ENCODE measurements at places on chromosomes 5 and 9.
A peak's percentile ranks its signal among the peaks of the same experiment; 100 is the strongest.

GRCh38 chr9:6034954-6035353, 19.5 kb upstream of the RANBP6 start:
- no peak for DNase-seq

- DNase-seq = no peak
Measured at GRCh38 chr9:27622693-27623340, 49.5 kb upstream of the C9orf72 start.

- DNase-seq = no peak
Measured at GRCh38 chr5:111337133-111337532, 112.9 kb downstream of the CAMK4 start.

DNA sequence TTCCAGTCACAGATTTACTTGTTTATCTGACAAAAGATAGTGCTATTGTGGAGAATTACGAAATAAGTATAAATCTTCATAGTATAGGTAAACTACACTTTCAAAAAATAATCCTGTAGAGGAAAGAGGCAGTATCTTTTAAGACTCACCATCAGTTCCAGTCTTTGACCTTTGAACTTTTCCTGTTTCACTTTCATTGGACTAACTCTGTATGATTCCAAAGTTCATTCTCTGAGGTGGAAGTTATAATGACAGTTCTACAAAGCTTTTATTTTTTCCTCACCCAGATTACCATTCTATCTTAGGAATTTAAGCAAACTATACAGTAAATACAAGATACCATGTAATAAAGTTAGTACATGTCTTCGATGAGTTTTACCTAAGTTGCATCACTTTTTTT, 901.3 kb upstream of the SEMA6A start:
- no peak for DNase-seq

- no peak for DNase-seq
Measured at GRCh38 chr5:80623999-80624398, 30.5 kb upstream of the MSH3 start.

DNA sequence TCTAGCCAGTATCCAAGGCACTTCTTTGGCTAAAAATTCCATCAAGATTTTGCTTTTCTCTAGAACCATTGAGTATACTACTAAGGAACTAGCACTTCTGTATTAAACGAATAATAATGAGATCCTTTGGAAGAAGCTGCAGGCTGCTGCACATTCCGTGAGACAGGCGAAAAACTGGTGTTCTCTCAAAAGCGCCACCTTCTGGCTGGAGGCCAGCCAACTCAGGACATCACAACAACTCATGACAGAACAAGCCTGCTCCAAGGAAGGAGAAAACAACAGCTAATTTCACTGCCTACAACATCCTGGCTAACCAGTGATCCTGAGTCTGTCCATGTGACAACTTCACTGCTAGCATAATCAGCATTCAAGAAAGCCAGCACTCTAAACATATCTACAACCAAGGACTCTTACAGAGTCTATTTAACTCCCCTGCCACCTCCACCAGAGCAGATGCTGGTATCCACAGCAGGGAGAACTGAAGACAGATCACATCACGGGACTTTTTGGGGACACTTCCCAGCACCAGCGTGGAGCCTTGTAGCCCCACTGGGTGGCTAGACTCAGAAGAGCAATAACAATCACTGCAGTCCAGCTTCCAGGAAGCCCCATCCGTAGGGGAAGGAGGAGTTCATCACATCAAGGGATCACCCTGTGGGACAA, 150.5 kb downstream of the YTHDC2 start:
- peak; percentile 8 for DNase-seq

DNA sequence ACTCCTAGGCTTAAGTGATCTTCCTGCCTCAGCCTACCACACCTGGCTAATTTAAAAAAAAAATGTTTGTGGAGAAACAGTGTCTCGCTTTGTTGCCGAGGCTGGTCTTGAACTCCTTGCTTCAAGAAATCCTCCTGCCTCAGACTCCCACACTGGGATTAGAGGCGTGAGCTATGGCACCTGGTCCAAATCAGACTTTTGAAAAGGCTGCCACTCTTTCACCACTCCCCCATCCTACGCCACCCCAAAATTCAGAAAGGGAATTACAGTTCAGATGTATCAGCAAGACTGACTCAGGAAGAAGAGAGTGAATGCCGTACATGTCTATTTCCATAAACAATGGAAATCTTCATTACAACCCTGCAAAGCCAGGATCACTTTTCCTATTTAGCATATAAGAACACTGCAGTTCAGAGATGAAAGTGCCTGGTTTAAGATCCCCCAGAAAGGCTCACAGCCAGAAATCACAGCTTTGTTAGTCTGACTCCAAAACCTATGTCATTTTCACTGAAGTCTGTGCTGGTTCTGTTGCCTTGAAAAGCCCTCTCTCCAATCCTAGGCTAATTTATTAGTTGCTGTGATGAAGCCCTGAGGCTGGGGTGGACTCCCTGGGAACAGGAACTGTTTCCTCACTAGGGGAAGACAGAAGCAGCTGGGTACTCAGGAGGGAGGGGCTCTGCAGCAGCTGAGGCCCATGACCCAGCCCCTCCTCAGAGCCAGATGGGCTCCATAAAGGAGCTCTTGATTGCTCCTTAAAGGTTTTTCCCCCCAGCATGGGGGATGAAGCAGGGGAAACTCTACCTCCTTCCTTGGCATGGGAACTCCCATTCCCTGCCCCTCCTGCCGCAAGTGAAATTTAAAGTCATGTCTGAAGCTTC, 3.1 kb downstream of the FBLL1 start:
- no peak for DNase-seq

DNA sequence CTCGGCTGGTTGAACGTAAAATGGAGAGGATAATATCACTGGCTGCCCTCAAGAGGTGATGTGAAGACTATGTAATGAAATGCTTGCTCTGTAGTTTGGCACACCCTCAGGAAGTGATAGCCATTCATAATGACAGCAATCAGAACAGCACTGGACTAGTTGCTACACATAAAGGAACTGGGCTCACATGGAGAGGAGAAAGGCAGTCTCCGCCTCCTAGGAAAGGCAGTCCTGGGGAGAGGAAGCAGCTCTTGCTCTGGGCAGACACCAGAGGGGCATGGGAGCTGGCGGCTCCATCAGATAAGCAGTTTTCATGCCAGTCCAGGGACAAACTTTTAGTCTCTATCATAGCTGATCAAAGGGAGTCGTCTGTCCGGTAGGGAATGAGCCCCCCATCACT, 46.9 kb downstream of the ARHGEF37 start:
- no peak for DNase-seq

DNA sequence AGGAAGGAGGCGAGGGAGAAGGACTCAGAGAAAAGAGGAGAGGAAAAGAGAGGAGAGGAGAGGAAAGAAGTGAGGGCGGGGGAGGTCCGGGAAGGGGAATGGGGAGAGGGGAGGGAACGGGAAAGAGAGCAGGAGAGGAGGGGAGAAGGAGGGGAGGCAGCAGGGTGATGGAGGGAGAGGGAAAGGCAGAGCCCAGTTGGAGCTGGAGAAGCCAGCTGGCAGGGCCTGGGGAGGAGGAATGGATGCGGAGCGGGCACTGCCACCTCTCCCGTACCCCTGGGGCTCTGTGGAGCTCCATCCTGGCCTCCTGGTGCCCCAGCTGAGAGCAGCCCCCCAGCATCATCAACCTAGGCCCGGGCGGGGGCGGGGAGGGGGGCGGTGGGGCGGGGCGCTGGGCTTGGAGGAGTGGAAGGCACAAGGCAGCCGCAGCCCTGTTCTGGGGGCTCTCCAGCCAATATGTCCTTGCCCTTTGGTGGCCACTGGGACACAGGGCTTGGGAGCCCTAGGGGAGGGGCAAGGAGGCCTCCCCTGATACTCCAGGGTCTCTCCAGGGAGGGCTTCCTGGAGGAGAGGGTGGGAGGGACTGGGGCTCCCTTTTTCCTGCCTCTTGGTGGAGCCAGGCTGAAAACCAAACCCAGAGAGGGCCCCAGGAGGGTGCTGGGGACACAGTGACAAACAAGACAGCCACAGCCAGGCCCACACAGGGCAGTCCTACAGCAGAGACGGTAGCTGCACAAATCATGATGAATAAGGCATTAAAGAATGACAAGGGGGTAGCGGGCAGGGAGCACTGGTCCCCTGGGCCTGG, 123.7 kb downstream of the C9orf50 start:
- no peak for DNase-seq

DNA sequence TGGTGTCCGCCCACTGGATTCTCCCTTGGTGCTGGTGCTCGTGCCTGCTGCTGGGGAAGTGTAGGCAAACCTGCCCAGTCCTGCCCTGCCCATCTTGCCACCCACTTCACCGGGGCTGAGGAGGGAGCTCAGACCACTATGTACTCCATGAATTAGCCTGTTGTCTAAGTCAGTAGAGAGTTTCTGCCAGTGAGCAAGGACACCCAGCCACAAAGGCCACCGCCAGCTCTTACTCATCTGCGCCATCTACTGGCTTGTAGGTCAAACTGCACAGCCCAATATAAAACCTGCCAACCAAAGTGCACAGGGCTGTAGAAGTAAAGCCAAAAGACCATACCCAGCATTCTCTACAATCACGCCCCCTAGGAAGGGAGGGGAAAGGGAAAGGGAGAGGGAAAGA, 102.3 kb downstream of the GLIS3 start:
- DNase-seq = peak; percentile 17

DNA sequence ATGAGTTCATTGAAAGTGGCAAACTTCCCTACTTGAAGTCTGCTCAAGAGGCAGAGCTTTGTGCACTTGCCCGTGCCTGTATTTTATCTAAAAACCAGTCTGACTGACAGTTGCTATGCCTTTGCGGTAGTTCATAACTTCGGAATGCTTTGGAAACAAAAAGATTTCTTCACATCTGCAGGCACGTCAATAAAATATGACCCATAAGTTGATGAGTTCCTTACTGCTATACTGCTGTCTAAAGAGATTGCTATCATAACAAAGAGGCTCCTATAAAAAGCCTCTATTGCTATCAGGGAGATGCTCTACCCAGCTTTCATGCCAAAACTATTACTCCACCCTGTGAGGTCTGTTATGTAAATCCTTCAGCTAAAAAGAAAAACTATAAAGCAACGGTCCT, 25.4 kb upstream of the RNF20 start:
- no peak for DNase-seq

- DNase-seq = peak; percentile 86
Measured at GRCh38 chr5:154467655-154468354, 10.2 kb downstream of the HAND1 start.

- DNase-seq = peak; percentile 78
Measured at GRCh38 chr5:60540856-60541805, 158.8 kb downstream of the DEPDC1B start.

DNA sequence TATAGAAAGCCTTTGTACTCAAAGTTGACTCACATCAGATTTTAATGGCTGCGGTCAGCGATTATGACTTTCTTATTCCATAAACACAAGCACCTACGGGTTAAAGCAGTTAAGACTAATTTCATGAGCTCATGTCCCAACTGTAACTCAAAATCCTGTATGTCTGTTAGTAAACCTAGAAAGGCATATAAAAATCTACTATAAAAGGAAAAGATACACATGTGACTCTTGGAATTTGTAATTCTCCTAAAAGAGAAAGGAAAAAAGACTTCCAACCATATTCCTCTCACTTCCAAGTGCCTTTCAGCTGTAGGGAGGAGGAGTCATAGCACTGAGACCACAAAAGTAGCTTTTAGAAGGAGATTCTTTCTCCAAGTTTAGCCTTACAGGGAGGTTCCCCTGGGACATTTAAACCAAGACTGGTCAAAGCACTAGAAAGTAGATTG, 129.1 kb downstream of the EBF1 start:
- DNase-seq = no peak

DNA sequence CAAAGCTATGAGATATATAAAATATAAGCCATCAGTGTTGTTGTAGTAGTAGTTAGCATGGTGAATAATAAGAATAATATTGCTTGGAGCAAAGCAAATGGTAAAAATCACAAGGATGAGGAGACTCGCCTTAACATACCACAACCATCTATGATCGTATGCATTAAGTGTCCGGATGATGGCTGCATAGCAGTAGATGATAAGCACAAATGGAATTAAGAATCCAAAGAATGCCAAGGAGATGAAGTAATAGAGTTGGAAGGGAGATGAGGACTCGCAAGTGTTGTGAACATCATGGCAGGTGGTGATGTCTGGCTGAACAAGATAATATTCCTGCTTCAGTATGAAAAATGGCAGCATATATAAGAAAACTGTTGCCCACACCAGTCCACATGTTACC, 5.5 kb downstream of the F2RL2 start:
- DNase-seq = no peak

- DNase-seq = no peak
Measured at GRCh38 chr5:39146831-39147540, 72.4 kb downstream of the FYB1 start.

DNA sequence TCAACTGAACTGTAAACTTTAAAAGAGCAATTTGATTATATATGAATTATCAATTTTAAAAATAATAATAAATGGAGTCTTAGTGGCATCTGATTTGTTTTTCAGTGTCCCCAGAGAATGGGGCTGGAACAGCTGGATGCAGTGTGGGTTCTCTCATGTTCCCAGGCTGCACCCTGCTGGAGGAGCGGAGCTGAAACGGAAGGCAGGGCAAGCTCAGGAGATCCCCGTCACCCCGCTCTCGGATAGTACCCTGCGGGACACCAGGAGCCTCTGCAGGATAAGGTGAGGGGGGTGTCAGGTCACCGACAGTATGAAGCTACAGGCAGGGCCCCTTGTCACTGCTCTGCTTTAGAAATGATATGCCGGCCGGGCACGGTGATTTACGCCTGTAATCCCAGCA, 57.3 kb downstream of the S1PR3 start:
- DNase-seq = no peak

GRCh38 chr5:131745703-131746102, 51.1 kb downstream of the FNIP1 start:
- DNase-seq = no peak

DNA sequence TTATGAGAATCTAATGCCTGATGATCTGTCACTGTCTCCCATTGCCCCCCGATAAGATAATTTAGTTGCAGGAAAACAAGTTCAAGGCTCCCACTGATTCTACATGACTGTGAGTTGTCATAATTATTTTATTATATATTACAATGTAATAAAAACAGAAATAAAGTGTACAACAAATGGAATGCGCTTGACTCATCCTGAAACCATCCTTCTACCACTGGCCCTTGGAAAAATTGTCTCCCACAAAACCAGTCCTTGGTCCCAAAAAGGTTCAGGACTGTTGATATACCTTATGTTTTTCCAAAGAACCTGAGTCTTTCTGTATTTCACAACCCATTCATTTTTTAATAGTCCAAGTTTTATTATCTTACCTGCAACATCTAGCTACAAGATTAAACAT, 403.5 kb downstream of the TAF11L14 start:
- DNase-seq = no peak

GRCh38 chr5:139388198-139388821, 1.4 kb downstream of the MZB1 start:
- peak; percentile 57 for DNase-seq

DNA sequence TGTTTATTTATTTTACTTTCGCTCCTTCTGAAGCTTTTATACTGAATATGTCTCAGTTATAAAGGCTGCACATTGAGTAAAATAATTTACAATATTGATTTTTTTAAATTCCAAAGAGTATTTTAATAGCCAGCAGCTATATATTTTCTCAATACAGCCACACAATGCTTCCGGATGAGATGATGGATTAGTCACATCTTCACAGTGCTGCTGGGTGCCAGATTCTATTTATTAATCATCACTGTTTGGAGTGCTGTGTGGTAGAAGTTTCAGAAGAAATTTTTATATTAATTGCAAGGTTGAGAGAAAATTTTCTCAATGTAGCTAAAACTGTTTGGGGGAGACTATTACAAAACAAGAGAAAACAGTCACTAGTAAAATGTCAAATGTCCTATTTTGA, 989.8 kb downstream of the TLE4 start:
- DNase-seq = no peak

GRCh38 chr5:96140496-96140895, 178.8 kb upstream of the ELL2 start:
- no peak for DNase-seq

- DNase-seq = no peak
Measured at GRCh38 chr5:96582343-96582742, 79.8 kb upstream of the CAST start.

Data from GM13977 (cell line).